ENCODE measurements at places on chromosomes 1 and 21.

GRCh38 chr1:246343937-246344336 lies 163.1 kb downstream of the SMYD3 start:
- no peak for DNase-seq

- DNase-seq = no peak
Measured at GRCh38 chr1:167698313-167698712, 23.5 kb upstream of the MPZL1 start.

DNA sequence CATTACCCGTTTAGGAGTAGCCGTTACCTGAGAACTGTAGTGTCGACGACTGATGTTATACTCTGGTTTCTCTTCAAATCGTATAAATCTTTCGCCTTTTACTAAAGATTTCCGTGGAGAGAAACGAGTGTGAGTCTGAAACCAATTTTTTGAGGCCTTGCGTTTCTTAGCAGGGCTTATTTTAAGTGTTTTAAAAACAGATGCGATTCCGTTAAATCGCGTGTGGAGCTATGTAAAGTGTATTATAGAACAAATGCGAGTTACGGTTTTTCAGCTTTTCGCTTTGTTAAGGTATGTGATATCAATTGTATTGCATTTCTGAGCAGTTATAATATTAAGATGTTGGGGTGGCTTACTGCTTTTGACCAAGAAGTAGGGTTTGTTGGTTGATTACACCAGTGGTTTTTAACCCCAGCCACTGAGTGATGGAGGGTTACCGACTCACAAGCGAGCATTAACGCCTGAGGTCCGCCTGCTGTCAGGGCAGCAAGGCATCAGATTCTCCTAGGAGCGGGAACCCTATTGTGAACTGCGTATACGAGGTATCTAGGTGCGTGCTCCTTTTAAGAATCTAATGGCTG lies 18.0 kb downstream of the KIAA2013 start:
- DNase-seq = peak; percentile 36

DNA sequence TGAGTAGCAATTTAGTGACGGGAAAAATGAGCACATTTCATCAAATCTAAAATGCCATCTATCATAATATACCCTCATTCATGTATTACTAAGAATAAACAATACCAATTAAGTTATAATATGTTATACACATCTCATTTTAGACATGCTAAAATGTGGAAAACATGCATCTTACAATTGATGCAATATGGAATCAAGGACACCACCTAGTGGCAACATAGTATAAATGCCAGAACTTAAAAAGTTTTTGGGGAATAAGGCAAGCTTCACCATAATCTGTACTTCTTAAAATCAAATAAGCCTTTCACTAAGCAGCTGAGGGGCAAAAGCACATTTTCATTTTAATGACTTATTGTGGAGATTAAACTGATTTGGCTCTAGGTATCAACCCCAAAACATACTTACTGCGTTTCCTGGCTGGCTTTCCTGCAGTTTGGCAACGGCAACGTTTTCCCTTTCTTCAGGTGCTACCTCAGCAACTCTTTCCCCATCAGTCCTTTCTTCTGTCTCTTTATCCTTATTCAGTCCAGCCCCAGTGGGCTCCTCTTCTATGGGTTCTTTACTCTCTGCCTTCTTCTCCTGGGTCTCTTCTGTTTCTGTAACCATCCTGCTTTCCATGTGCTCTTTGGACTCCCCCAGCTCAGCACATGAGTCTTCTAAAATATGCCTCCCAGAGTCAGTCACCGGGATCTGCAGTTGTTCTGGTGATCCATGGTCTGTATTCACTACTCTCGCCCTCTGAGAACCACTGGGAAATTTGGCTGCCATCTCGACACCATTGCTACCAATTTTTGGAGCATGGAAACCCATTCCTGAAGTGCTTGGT lies 11.4 kb downstream of the SDE2 start:
- DNase-seq = no peak

DNA sequence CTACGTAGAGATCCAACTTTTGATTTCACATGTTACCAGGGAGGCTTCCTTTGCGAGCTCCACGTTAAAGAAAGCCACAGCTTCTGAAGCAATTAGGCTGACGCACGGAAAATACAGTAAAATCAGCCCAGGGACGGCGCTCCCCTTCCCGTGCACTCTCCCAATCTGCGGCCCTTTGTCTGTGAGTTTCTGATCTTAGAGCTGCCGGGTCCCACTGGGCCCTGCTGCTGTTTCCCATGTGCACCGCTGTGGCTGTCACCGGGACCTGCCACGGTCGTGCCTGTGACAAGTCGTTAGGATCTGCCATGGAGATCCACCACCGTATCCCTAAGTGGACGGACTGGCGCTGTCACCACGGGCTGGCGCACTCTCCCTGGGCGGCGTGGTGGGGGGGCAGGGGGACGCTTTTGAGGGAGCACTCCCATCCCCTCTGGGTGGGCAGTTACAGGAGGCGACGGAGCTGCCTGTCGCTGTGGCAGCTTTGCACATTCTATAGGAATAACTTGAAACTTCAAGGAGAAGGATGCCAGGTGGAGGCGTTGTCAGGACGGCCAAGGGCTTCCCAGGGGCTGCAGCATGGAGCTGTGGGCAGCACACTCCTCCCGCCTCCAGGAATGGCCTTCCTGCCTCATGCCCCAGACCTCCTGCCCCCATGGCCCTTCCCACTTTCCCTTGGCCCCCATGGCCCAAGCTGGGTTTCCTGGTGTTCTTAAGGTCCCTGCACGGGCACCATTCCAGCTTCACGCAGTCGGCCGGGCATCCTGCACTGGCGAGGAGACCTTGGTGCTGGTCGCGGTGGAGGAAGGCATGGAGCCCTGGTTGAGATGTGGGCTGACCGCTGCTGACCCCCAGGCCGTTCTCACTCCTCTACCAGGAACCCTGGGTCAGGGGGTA lies 85.1 kb downstream of the PRDM16 start:
- DNase-seq = no peak

DNA sequence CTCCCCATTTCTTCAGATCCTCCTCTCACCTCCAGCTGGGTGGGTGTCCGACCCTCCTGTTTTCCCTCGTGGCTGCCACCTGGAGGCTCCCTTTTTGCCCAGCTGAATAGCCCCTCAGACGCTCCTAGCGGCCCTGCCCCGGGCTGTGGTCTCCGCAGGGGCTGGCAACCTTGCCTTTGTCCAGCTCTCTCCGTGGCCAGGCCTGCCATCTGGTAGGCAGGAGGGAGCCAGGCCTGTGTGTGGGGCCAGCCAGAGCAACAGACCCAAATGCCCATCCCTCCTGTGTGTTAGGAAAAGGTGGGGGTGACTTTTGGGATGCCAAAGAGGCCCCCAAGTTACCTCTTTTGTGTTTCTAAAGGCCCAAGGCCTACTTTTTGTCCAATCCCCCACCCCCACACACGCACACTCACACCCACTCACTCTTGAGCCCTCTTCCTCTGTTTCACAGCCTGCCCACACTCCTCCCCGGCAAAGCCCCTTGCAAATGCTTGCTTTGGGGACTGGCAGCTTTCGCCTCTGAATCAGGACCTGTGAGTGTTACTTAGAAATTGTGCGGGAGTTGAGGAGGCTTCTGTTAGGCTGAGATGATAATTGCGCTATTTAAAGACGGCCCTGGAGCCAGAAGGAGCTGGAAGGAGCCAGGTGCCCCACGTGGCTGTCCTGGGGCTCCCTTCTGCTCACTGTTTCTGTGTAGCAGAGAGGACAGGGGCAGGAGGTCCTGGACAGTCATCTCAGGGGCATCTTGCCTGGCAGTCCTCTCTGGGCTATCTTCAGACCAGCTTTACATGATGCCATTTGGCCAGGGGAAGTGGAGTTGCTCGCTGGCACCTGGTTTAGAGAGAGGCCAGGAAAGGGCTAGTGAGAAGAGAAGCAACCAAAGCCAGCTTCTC lies 9.1 kb downstream of the PPFIA4 start:
- no peak for DNase-seq

DNA sequence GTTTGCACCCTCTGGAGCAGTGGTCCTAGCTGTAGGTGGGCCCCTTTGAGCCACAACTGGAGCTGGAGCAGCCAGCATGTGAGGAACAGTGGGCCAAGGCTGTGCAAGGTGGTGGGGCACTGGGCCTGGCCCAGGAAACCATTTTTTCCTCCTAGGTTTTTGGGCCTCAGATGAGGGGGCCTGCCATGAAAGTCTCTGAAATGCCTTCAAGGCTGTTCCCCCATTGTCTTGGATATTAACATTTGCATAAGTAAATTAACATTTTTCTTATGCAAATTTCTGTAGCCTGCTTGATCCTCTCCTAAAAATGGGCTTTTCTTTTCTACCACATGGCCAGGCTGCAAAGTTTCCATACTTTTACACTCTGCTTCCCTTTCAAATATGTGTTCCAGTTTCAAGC lies 212.0 kb downstream of the NTNG1 start:
- DNase-seq = no peak

DNA sequence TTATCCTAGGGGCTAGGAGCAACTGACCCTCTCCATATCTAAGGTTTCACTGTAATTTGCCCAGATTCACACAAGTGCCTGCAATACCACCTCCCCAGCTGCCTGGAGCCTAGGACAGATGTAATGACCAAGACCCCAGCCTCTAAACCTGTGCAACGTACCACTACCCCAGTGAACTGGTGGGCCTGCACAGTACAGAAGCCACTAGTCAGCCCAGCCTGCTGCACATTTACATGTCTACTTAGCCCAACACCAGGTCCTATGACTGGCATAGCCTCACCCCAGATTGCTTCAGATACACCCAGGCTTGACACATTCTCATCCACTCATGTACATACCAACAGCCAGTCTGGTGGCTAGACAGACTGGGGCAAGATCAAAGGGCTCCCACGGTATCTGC lies 1336.6 kb downstream of the BRINP3 start:
- DNase-seq = no peak

DNA sequence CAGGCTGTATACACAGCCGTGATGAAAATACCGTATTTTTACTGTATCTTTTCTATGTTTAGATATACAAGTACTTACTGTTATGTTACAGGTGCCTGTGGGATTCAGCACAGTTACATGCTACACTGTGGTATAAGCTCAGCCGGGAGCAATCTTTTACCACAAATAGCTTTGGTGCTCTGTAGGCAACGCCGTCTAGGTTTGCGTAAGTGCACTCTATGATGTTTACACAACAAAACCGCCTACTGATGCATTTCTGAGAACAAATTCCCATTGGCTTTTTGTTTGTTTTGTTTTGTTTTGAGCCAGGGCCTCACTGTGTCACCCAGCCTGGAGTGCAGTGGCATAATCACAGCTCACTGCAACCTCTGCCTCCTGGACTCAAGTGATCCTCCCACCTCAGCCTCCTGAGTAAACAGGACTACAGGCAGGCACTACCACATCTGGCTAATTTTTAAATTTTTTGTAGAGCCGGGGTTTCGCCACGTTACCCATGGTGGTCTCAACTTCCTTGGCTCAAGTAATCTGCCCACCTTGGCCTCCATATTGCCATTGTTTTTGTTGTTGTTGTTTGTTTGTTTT lies 81.0 kb downstream of the SCCPDH start:
- no peak for DNase-seq

DNA sequence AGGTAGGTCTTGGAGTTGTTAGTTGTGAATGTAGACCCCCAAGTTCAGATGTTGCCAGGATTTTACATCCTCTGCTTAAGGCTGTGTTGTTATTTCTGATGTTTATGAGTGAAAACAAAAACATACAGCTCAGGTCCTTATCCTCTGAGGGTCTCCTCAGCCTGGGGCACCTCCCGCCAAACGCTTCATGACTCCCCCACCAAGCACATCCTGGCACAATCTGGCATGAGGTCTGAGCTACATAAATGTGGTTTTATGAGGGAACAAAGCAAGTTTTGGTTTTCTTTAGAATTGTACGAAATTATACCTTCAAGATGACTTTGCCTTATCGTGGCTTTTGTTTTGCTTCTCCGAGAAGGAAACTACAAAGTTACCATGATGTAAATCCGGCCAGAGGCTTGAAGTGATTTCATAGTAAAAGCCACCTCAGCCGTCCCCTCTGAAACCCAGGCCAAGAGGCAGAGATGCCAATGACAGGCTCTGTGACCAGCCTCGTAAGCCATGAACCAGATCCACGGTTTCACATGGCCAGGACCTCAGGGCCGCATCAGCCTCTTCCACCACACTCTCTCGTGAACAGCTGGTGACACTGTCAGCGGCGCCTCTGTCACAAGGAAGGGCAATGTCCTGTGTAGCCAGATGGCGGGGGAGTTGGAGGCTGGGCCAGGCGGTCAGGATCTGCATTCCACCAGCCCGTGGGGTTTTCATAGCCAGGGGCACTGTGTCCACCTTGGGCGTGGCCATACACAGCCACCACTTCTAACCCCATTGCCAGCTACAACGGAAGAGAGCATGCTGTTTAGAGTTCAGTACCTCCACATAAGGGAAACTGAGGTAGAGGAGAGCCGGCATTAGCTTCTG lies 199.4 kb downstream of the KIF26B start:
- DNase-seq = no peak

GRCh38 chr1:26694638-26695355 lies 1.0 kb upstream of the ARID1A start:
- no peak for DNase-seq

DNA sequence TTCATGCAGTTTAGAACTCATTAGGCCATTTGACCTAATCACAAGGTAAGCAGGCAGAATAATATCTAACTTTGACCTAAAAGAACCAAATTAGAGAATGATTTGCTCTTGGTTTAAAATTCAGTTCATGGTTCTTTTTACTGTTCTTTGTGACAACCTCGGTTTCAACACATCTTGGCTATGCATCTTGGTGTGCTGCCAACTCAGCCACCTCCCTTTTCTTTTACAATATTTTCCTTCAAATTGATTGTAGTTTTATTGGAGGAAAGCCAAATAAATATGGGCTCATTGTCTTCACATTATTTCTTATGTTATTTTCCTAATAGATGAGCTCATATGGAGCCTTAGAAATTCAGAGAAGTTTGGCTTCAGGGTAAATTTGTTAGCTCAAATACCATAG lies 338.3 kb downstream of the SIPA1L2 start:
- DNase-seq = no peak

- DNase-seq = no peak
Measured at GRCh38 chr1:2202843-2203601, 8.4 kb upstream of the FAAP20 start.

GRCh38 chr1:228309326-228310067 lies 97.1 kb downstream of the TRIM11 start:
- no peak for DNase-seq

DNA sequence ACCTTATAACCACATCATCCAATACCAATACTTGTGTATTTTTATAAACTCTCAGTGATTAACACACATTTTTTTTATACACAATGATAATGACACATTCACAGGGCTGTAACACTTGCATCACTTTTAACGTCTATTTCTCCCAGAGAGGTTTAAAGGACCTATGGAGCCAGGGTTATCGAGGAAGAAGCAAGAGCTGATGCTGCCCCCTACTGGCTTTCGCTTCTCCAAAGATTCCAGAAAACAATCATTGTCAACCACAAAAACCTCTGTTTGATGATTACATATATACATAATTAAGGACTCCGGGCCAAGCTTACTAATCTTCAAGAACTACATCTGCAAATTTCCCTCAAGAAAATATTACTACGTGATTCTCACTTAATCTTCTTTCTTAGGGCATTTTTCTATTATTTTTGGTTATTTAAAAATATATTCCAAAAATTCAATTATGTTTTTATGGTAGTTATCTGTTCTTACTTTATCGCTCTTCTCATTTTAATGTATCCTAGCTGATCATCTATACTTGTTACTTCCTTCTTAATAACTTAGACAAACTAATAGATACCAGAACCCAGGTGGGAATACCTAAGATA lies 214.5 kb downstream of the VAV3 start:
- DNase-seq = no peak
